ENCODE measurements at places on chromosomes 7 and 10.

DNA sequence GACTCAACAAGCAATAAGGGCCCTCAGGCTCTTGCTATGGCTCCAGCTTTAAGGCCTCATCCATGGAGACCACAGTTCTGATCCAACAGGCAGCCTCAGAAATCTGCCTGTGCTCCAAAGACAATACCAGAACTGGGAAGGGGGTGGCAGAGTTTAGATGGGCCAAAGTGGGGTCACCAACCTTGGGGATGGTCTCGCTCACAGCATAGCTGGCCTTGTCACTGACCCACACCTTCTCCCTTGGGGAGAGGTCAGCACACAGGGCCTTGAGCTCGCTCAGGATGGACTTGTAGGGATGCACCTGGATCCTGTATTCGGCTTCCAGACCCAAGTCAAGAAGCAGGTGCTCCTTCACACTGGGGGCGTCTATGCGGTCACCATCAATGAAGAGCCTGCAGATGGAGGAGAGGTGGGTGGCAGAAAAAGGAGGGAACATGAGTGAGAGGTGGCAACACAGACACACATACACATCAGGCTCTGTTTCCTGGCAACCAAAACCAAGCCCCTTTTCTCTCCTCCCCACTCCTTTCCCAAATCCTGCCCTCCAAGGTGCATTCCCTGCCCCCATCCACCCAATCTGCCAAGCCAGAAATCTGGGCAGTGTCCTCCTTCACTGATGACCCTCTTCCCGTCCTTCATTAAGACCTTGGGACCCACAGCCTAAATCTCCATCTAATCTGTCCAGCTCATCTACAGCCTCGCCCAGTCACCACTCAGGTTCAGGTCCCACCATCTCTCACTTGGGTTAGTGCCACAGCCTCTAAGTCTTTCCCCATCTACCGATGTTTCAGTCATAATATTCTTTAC is 40.9 kb downstream of the XPNPEP1 start:
- DNase-seq = no peak

DNA sequence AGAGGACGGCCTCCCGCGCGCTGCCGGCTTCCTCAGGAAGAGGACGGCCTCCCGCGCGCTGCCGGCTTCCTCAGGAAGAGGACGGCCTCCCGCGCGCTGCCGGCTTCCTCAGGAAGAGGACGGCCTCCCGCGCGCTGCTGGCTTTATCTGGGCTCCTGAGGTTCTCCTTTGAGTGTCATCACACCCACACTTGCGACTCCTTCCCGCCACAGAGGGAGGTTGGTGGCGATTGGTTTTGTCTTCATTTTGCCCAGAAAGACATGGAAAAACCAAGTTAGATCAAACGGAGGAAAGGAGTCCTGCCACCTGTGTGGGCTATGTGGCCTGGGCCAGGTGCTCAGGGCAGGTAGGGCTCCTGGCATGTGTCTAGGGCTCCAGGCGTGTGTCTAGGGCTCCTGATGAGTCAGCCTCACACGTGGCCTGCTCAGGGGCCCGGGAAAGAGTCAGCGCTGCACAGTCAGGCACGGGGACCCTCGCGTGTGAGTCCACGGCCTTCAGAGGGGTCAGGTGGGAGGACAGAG is 138.0 kb downstream of the VIPR2 start:
- no peak for DNase-seq

DNA sequence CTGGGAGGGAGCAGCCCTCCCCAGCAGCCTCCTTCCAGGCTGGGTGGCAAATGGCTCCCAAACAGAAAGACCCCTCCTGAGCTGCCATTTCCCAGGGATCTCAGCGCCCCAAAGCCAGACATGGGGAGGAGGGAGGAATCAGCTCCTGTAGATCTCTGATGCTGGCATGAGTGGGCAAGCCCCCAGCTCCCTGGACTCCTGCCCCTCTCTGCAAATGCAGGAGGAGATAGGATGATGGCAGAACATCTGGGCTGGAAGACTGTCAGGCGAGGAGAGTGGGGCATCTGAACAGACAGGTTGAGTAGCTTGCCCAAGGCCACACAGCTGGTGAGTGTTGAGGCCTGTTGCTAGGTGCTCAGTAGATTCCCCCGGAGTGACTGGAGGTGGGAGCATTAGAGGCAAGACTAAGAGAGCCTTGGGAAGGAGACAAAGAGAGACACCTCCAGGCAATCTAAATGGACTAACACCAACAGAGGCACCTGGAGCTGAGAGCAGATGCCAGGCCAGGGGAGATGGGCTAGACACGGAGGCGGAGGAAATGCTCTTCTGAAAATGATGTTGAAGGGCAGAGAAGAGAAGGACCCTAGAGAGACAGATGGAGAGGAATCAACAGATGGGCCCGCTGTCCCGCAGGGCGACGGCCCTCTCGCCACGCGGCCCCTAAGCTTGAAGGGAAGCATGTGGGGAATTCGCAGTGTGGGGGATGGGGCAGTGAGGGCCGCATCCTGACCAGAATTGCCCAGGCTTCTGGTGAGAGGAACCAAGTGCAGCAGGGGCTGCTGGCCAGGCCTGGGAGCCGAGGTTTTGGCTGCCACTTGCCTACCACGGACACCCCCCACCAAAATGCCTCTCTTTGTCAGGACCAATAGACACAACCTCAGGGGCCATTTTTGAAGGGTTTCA is 84.8 kb upstream of the LRRC4 start:
- no peak for DNase-seq

DNA sequence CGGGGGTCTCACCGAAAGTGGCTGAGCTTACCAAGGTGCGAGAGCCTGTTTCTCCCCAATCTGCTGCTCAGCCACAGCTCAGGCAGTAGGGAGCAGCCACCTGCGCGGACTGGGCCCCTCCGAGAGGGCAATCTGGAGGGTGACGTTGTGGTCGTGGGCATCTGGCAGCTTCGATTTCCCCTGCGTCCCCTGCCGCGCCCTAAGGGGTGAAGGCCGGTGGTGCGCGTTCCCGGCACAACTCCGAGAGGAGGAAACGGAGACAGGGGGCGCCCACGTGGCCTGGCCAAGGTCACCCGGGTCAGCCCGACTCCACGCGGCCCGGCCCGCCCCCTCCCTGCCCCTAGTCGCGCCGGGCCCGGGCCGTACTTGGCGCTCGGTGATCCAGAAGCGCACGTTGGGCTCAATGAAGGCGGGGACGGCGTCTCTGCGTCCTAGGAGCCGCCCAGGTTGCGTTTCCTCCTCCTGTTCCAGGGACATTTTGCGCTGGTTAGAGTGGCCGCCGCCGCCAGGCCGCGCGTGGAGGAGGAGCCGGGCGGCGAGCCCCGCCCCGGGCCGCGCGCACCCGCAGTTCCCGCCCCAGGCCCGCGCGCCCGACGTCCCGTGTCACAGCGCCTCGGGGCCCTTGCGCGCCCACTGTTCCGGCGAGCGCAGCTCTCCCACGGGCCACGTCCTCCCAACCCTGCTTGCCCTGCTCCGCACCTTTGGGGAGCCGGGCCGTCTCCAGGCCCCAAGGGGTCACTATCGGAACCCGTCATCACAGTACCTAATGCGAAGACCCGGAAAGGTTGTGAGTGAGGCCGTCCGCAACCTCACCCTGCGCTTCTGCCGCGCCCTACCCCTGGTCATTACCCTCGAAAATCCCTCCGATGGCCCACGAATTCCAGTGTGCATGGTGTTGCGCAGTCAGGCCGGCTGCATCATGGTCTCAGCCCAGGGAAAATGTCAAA is at the start of gene SFXN4:
Gene SFXN4 (minus strand): TSS at position 544 of the 947 bp plus-strand sequence. CDS start 67 bp downstream, at position 477.
- peak; percentile 51 for DNase-seq

- no peak for DNase-seq
Measured at GRCh38 chr7:15889507-15889906, 203.0 kb upstream of the MEOX2 start.

DNA sequence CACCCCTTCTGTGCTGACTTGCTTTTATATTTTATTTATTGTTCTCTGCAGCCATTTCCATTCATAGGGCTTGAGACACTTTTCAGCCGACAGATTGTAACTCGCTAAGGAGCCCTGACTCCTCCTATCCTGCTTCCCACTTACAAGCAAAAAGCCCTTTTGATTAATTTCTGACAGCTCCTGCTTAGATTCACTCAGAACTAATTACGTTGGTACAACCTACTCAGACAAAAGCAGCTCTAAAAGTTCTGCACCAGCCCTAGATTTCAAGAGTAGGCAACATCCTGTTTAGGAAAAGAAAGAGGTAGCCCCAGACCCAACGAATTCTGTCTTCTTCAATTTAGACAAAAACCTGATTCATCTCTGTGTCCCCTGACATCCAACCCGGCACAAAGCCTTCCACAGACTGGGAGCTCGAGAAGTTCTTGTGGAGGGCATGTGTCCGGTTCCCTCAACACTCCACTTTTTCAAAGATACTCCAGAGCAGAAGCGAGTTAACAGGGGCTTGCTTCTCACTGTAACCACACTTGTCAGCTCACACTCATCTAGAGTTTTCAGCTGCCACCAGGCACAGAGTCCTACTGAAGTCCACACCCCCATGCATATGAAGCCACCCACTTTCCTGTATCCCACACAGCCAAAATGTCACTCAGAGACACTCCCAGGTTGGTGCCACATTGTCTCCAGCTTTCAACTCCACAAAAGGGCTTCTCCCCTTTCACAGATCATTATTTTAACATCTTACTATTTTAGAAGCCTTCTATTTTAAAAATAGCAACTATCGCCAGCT is 113.6 kb upstream of the NFE2L3 start:
- DNase-seq = no peak

GRCh38 chr7:130962109-130962508 is 228.1 kb upstream of the KLF14 start:
- no peak for DNase-seq

GRCh38 chr10:117689566-117689965 is 147.0 kb downstream of the EMX2 start:
- DNase-seq = no peak

DNA sequence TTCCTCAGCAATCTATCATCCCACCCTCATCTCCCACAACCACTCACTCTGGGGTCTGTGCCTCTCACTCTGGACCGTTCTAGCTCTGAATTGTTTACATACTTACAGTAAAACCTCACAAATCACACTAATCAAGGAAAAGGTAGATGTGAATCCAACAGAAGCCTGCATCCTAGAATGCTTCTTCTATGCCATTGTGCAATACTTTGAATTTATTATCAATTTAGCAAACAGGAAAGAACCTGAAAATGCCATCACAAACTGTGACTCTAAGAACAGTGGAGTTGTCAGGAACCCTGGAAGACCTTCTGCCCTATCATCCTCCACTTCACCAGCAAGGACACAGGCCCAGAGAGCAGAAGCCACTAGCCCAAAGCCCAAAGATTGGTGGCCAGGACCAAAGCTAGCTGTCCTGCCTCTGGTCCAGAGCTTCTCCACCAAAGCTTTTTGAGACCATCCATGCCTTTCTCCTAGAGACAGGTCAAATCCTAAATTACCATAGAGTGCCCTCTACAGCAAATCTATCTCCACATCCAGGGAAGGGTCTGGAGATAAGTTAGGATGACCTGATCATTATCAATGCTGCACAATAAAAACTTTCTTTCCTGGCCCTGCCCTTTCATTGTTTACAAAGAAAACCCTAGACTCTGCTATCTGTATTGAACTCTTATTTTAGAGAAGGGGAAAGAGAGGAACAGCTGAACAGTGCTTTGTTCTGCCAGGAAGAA is 2.4 kb downstream of the SORBS1 start:
- DNase-seq = no peak

DNA sequence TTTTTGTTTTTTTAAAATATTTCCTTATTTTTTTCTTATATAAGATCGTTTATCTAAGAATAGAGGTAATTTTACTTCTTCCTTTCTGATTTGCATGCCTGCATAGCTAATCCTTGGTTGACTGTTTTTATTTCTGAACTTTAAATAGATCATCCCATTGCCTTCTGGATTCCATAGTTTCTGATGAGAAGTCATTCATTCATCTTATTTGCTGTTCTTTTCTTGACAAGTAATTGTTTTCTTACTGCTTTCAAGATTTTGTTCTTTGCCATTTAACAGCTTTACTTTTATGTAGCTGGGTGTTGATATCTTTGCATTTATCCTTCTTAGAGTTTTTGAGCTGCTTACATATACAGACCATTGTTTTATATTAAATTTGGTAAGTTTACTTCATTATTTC is 437.9 kb downstream of the SDK1 start:
- DNase-seq = no peak

GRCh38 chr10:24381235-24382010 is 172.5 kb downstream of the KIAA1217 start:
- no peak for DNase-seq

- no peak for DNase-seq
Measured at GRCh38 chr10:64867501-64867962, 1346.3 kb downstream of the REEP3 start.

DNA sequence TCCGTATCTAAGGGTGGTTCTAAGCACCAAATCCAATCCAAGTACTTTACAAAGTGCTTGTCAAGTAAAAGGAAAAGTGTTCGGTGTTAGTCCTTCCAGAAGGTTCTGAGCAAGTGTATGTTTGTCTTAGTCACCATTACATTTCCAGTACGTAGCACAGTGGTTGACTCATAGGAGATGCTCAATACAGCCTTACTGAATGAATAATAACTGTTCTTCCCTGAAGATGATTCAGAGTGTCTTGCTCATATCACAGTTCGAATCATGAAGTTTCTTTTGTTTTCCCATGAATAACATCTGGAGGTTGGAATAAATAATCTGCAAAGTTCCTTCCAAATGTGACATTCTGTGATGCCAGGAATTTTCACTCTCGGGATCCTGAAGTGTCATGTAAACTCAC is 53.4 kb downstream of the WNT2 start:
- DNase-seq = no peak

- DNase-seq = no peak
Measured at GRCh38 chr10:129849452-129849750, 114.7 kb downstream of the EBF3 start.

Measured in mesothelial cell of epicardium (in vitro differentiated cells).